AG04450 (cell line): ENCODE measurements at places on chromosomes 16 and 17.

DNA sequence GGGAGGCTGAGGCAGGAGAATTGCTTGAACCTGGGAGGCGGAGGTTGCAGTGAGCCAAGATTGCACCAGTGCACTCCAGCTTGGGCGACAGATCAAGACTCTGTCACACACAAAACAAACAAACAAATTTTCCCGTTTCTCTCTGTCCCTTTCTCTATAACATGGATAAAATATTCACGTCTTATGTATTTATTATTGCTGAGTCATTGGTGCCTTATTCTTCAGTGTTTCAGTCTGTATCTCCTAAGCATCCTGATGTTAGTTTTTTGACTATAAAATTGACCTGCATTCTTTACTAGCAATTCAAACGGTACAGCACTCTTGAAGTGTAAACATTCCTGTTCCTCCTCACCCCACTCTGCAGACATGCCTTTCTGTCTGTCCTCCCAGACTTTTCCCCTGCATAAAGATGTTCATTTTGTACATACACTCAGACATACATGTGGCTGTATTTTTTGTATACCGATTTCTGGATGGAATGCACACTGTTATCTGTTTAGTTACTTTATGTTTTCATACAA lies 16.4 kb downstream of the DHODH start:
- no peak for DNase-seq

DNA sequence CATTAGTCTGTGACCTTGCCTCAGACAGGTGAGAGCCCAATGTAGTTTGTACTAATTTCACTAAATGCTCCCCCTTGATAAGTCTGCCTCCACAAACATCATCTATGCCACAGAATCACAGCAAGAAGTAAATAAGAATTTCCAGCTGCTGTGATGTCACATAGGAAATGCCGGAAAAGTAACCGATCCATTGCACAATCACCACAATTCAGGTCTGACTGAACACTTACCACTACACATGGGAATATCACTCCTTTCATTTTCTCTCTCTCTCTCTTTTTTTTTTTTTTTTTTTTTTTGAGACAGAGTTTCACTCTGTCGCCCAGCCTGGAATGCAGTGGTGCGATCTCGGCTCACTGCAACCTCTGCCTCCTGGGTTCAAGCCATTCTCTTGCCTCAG lies 79.0 kb upstream of the CDH11 start:
- no peak for DNase-seq

DNA sequence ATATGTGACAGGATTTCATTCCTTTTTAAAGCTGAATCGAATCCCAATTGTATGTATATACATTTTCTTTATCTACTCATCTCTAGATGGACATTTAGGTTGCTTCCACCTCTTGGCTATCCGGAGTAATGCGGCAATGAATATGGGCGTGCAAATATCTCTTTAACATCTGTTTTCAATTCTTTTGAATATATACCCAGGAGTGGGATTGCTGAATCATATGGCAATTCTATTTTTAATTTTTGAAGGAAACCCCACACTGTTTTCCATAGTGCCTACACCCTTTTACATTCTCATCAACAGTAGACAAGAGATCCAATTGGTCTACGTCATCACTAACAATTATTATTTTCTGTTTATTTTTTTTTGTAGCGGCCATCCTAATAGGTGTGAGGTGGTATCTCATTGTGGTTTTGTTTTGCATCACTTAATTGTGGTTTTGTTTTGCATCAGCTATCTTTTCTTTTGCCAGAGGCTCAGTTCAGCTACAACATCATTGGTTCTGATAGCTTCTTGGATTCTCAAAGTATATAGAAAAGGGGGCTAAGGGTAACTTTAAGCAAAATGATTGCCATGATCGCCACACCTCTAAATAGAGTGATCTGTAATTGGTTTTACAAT lies 25.6 kb upstream of the MAP2K6 start:
- no peak for DNase-seq

DNA sequence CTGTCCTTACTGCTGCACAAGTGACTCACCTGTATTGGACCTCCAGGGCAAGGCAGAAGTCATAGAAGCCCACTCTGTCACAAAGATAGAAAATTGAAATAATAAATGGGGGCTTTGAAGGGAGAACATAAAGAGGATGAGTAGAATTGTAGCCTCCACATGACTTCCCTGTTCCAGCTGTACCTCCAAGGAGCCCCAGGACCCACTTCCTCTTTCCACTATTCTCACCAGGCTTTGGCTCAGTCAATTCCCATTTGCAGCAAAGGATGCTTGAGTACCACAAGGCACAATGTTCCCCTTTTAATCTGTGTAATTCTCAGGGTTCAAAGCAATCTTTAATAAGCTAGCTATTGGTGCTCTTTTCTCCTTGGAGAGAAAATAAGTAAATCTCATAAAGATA lies 512.1 kb downstream of the TOX3 start:
- DNase-seq, result no peak

DNA sequence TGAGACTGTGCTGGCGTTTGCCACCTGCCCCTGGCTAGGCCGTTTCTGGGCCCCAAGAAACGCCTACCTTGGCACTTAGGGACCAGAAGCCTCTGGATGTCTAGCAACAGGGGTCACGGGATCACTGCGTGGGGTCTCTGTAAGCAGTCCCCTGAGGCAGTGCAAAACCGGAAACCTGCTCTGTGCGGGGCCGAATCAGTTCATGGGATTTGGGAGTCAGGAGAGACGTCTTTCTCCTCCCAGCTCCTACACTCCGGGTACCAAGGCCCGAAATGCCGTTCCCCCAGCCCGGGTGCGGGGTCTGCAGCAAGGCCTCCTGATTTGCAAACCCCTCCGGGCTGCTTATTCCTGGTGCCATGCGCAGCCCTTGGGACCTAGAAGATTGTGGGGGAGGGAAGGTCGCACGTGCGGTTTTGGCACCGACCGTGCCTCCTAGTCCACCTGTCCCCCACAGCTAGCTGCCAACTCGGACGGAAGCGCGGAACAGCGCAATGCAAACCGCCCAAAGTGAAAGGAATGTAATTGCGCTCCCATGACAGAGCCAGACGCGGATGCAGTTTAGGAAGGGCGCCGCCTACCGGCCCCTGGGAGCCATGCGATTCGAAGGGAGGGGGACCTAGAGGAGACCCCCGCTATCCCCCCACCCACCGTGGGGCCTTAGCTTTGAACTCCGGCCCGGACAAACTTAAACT lies 6.5 kb downstream of the IRX5 start:
- no peak for DNase-seq

DNA sequence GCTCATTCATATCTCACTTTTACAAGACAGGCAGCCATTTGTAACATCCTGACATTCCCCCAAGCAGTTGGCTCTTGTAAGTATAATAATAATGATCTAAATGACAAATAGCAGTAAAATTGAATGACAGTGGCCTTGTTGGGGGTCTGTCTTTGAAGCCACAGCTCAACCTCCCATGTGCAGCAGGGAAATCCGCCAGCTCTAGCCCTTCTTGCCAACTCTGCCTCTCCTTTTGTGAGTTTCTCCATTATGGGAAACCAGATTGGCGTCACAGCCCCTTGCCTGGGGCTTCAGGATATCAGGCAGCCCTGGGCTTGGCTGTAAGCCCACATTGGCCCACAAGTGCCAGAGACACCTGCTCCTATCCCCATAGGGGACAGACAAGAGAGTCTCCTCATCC lies 70.4 kb upstream of the CACNG5 start:
- no peak for DNase-seq

DNA sequence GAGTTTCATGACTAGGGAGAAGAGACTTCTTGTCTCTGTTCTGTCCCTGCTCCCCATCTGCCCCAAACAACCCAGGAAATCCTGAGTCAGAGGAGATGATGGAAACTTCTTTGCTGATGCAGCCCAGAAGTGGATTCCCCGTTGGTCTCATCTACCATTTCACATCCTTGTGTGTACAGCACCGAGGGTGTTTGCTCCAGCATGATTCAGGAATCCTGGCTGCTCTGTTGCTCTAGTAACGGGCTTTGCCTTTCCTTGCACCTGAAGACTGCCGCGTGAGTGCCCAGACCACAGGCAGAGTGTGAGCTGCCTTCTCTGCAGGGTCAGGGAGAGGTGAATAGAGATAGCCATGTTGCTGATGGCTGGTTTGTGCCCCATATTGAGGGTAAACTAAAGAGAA lies 408.4 kb downstream of the CPPED1 start:
- DNase-seq, result no peak

GRCh38 chr16:87198328-87198832 lies 118.8 kb downstream of the C16orf95 start:
- DNase-seq, result peak; percentile 26

GRCh38 chr17:17621254-17621653 lies 29.7 kb upstream of the PEMT start:
- no peak for DNase-seq

GRCh38 chr17:73639932-73640331 lies 4.3 kb downstream of the SDK2 start:
- no peak for DNase-seq

DNA sequence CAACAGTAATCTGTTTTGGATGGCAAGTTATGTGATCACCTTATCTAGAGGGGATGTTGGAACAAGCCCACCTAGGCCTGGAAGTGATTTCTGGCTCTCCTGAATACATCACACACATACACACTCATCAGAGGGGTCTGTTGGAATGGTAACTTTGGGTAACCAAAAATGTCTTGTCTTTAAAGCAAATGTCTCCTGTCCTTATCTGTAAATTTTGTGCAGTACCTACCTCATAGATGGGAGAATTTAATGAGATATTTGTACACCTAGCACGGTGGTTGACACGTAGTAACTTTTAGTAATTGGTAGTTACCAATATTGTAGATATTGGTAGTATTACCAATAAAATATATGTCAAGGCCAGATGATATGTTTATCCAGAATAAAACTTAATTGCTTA lies 24.7 kb downstream of the HAPSTR1 start:
- no peak for DNase-seq

DNA sequence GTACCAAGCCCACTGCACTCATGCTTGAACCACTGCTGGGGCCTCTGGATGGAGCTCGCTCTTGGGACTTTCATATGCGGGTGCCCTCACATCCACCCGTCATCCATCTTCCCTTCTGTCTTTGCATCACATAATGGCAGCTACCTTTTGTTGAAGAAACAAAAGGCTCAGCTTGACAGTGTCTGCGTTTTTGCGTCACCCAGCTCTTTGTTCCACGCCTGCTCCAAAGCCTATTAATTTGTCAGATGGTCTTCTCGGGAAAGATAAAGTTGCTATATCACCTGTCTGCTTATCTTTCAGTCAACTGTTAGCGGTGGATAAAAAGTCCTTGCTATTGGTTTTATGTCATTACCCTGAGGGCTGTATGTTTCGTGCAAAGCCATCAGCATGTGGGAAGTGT lies 18.1 kb upstream of the BCO1 start:
- no peak for DNase-seq

DNA sequence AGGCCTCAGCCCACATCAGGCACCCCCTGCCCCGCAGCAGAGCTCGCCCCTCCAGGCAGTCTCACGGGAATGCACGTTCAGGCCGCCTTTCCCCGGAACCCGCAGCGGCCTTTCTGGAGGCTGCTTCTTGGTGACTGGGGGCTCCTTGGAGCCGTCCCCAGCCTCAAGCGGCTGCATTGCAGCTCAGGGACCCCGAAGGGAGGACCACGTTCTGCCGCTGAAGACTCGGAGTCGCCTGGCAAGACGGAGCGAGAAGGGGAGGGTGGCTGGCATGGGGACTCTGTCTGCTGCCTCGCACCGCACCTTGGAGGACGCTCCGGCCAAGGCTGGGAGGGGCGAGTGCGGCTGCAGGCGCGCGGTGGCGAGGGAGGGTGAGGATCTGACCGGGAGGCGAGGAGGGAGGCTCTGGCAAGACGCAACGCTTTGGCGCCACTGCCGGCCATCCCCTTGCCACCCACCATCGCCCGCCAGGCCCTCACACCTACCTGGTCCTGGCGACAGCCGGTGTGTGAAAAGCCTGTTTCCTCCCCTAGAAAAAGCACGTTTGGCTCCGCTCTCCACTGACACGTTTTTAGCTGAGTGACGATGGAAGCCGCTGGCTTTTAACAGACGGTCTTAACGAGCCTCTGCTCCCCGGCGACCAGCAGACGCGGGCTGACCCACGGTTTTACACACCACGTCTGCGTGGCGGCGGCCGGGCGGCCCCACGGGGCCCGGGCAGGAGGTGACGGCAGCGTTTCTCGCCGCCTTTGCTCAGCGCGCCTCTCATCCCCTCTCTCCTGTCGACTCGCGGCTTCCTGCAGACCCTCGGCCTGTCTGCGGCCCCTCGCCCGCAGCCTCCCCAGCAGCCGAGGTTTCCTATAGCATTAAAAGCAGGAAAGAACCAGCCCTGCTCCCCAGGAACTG lies 16.7 kb upstream of the GNG13 start:
- no peak for DNase-seq

DNA sequence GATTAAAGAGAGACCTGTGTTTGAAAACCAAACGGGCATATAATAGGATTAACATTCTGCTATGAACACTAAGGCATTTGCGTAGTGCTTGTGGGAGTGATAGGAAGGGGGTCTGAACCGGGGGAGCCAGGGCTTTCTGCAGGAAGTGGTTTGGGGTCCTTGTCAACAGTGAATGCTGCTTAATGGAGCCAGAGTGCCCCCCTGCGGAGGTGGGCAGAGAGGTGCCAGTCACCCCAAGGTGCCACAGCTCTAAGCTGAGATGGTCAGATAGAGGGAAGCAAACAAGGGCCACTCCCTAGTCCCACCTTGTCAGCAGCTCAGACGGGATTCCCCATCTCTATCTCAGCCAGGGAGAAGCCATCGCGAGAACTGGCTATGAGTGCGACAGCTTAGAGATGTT lies 17.7 kb downstream of the NAA60 start:
- no peak for DNase-seq

DNA sequence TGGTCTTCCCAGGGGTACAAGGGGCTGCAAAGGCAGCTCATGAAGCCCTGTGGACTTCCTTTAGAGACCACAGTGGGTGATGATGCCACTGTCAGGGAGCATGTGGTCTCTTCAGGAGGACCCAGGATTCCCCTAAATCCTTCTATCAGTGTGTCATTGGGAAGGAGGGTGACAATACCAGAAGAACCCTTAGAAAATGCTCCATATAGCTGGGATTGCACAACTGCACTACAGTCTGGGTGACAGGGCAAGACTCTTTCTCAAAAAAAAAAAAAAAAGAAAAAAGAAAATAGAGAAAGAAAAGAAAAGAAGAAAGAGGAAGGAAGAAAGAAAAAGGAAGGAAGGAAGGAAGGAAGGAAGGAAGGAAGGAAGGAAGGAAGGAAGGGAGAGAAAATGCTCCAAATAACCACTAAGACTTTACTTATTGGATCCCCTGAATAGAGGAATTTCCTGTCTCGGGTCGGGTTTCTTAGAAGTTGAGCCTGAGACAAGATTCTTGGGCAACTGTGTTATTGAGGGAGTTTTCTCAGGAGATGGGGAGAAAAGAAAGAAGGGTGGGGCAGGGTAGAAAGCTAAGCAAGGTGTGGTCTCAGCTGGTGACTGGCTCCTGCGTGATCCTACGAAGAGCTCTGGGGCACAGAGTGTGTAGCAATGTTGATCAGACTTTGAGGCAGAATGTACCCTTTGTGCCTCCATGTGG lies 83.1 kb upstream of the DNAH9 start:
- no peak for DNase-seq

DNA sequence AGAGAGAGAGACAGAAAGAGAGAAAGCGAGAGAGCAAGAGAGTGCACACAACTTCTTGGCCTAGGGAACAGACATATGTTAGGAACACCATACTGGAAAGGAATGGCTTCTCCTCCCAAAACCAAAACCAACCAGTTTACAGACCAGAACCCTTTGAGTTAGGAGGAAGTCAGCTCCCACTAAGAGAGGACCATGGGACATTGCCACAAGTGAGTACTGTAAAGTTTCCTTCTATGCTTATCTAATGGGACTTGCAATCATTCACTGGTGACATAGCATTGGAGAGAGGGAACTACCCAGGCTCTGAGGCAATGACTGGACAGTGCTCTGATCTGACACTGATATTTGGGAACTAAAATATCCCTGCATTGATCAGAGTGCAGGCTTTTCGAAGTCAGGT lies 32.4 kb downstream of the TBC1D3B start:
- no peak for DNase-seq

GRCh38 chr16:53752560-53752959 lies 48.6 kb downstream of the FTO start:
- no peak for DNase-seq
